Head of caudate nucleus (tissue), 42 donors: ENCODE measurements at places on chromosomes 3 and 15.
A peak's percentile ranks its signal among the peaks of the same experiment; 100 is the strongest.

DNA sequence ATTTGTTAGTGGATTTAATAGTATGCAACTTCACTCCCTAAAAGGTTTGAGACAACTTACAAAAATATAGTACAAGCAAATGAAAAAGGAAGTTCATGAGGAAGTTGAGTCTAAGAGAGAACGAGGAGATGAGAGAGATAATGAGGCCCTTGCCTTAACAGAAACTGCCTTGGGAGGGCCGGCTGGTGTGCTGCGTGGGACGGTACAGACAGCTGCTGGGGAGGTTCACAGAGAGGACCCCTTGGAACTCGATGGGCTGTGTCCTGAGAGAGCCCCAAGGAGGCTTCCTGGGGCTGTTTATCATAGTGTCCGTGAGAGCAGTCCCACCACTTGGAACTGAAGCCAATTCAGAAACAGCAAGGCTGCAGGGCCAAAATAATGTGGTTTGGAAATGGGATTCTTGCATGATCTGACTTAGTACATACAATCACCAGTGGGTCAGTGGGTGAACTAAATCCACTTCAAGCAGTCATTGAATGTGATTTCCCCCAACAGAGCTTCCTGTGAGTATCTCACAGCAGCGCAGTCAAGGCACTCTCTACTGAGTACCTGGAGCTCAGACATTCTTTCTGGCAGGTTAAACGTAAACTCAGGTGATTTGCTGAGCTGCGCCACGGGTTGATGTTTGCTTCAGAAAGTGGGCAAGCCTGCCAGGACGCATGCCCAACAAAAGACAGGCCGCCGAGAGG lies 90.8 kb downstream of the CRTC3 start:
- no peak for DNase-seq

GRCh38 chr3:57752307-57752706 lies 3.8 kb upstream of the SLMAP start:
- no peak for DNase-seq

GRCh38 chr3:157120071-157120892 lies 39.7 kb downstream of the CCNL1 start:
- DNase-seq, result no peak

- DNase-seq, result no peak
Observed at GRCh38 chr15:34883042-34883441, 86.5 kb downstream of the AQR start.

GRCh38 chr15:88376574-88377174 lies 90.5 kb downstream of the MRPL46 start:
- DNase-seq, result no peak

DNA sequence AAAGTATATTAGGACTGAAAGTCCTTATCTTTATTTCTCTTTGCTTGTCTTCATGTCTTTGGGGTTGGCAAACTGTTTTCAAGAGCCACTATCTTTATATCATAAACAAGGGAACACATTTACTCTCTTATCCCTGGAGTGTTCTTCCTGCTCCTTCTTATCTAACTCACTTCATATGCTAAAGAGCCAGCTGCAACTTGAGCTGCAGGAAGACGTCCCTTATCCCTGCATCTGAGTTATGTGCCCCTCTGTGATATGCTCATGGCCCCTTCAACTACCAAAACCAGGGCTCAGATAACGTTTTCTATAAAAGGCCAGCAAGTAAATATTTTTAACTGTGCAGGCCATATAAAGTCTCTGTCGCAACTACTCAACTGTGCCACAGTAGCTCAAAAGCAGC lies 137.0 kb upstream of the CRBN start:
- DNase-seq, result no peak

- no peak for DNase-seq
Observed at GRCh38 chr15:60605879-60606307, 127.0 kb upstream of the ICE2 start.

GRCh38 chr15:31343831-31344230 lies 17.2 kb downstream of the KLF13 start:
- no peak for DNase-seq

DNA sequence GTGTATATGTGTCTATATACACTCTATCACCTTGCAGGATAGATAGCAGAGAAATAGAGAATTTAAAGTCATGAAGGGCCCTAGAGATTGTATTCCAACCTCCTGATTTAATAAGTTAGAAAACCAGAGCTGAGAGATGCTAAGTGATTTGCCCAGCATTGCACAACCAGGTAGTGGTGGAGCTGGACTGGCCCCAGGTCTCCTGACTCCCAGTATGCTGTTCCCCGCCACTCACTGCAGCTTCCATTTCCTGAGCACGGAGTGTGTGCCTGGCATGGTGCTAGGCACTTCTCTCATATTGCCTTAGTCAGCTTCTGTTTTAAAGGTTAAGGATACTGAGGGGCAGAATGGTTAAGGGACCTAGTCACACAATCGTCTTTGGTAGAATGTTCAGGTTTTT lies 129.4 kb upstream of the KLHL25 start:
- no peak for DNase-seq

DNA sequence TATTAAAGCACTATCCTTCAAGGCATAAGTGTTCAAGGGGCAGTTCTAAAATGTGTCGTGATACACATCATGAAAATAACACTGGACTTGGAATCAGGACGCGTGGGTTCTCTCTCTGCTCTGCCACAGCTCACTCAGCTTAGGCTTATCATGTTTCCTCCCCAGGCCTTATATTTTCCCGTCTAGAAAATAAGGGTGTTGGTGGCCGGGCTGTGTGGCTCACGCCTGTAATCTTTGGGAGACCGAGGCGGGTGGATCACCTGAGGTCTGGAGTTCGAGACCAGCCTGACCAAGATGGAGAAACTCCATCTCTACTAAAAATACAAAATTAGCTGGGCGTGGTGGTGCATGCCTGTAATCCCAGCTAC lies 223.0 kb downstream of the OPA1 start:
- no peak for DNase-seq

DNA sequence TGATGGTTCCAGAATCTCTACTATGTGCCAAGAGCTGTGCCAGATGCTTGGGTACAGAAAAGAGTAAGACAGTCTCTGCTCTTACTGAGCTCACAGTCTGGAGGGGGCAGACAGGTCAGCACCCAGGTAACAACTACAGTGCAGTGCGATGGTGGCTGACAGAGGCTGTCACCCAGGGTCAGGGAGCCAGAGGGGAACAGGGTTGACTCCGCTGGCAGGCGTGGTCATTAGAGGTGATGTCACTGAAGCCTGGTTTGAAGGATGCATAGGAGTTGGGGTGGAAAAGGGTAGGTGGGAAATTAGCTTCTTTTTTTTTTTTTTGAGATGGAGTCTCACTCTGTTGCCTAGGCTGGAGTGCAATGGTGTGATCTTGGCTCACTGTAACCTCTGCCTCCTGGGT lies 31.5 kb downstream of the GNB5 start:
- no peak for DNase-seq

DNA sequence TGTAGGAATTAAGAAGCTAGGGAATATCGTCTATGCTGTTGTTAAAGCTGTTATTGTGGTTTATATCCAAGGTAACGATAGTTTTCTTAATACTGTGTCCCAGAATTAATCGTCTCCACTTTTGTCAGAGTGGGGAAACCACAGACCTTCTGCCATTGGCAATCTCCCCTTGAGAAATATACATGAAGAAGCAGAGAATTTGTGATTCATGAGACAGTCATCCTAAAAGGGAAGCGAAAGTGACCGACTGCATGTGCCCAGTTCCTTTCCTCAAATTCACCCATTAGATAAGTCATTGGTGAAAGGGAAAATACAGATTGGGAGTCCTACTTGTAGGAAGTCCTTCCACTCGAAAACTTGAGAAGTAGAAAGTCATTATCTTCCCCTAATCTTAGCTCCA lies 26.6 kb downstream of the DIPK2A start:
- no peak for DNase-seq

DNA sequence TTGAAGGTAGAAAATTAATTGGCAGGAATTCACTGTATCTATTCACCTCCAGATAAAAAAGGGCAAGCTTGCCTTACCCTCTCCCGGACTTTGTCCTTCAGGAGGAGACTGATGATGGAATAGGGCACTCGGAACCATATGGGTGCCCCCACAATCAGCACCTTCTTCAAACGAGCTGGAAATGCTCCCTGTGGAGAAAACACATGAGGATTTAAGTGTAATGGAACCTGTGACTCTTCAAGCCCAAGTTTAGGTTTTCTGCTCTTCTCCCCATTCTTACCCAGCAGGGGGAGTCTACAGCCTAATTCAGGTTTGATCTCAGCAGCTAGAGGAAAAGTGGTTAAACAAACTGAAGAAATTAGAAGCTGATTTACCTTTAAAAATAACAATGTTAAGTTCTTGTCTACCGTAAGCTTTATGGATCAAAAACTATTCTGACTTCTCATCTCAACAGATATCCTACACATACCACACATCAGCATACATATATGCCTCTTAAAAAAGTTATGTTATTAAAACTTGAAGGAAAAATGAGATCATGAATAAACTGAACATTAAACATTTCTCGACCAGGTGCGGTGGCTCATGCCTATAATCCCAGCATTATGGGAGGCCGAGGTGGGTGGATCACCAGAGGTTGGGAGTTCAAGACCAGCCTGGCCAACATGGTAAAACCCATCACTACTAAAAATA lies 57.5 kb upstream of the SIN3A start:
- no peak for DNase-seq

- DNase-seq, result no peak
Observed at GRCh38 chr15:39124553-39125171, 456.2 kb upstream of the THBS1 start.

DNA sequence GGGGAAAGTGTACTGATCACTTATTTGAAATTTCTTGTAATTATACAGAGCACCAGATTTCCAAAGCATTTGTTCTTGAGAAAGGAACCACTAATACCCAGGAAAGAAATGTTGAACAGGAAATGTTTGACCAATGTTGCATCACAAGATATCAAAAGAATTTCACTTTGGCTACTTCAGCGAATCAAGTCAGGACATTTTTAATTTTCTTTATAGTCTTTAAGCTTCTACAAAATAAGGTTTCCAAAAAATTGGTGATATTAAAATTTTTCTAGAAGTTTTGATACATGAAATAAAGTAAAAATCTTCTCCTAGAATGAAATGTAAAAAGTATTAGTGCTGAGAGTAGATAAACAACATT lies 421.9 kb downstream of the MECOM start:
- DNase-seq, result no peak

GRCh38 chr15:83282776-83283137 lies 1.7 kb downstream of the BNC1 start:
- no peak for DNase-seq

GRCh38 chr3:61222467-61222866 lies 28.8 kb downstream of the FHIT start:
- no peak for DNase-seq

- peak; percentile 19 for DNase-seq
Observed at GRCh38 chr3:129015388-129016105, 14.4 kb downstream of the EFCC1 start.

GRCh38 chr15:67746450-67746849 lies 78.9 kb upstream of the SKOR1 start:
- DNase-seq, result no peak

GRCh38 chr3:32143849-32144757 lies 37.7 kb downstream of the GPD1L start:
- peak; percentile 56 for DNase-seq
